NCI-H2081 (cell line): ENCODE measurements at places on chromosomes 4 and X.

- DNase-seq: no peak
These were observed 116.1 kb downstream of the KLHL13 start for GRCh38 chrX:118000518-118000917.

- no peak for DNase-seq
These were observed 46.4 kb downstream of the ASMT start for GRCh38 chrX:1661048-1661921.

GRCh38 chrX:150696866-150697265 lies 3.7 kb downstream of the MTMR1 start:
- no peak for DNase-seq

GRCh38 chr4:86586160-86586572 lies 7.9 kb upstream of the PTPN13 start:
- DNase-seq: no peak

GRCh38 chr4:107757283-107757682 lies 37.2 kb upstream of the PAPSS1 start:
- no peak for DNase-seq

DNA sequence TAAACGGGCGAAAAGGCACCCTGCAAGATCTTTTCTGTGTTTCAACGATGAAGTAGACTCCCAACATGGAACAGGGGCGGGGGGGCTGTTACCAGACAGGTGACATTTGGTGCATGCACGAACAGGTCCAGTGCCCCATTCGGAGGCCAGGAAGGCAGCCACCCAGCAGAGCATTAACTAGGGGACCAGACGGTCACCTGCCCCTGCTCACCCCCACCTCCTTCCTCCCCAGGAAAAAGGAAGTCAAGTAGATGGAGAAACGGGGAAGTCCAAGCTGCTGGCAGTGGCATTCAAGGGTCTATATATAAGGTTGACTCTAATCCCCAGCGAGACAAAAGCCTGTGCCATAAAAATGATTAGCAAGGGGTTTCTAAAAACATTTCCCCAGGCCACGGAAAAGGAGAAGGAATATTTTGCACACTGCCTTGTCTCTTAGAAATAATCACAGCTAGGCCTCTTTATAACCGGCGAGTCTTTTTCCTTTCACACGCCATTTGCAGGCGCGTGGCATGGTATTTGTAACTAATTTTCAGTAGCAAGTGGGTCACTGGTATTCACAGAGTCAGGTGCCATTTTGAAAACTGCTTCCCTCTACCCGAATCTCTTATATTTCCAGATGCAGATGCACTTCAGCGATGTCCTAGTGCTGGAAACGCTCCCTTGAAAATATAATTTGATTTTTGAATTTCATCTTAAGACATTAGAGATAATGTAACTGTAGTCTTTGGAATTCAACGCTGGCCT lies 1.2 kb upstream of the TMSB4X start:
- DNase-seq: no peak

DNA sequence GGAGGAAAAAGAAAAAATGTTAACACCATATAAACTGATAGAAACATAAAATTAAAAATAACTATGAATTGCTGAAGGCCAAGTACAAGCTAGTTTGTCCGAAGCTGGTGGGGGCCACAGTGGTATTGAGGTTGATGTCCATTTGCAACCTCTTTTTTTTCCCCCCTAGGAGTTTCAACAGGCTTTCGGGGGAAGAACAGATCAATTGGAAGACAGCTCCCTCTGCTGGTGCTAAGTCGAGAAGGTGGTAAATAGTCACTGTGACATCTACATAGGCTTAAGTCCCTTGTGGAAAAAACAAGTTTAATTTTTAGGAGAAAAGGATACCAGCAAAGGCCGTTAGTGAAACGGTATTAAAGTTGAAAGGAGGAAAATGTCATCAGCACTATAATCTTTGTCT lies 115.7 kb upstream of the ZXDA start:
- peak; percentile 6 for DNase-seq

- no peak for DNase-seq
These were observed 57.5 kb upstream of the SORCS2 start for GRCh38 chr4:7134737-7135388.

- DNase-seq: no peak
These were observed 124.4 kb downstream of the SHROOM3 start for GRCh38 chr4:76559236-76560071.

DNA sequence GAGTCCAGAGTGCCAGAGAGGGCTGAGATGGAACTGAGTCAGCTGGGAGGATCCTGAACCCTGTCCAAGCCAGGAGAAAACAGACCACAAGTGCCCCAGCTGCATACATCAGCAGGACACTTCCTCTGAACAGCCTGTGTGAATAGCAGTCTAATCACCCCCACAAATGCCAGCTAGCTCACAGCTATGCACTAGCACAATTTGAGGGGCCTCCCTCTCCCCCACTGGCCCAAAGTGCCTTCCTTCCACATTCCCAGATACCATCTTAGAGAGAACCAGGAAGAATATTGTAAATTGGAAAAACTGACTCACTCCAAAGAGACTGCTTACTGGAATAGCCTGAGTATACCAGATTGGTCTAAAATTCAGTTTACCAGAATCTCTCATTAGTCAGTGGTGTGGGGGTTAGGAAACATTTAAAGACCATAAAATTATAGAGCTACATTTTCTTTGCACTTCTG lies 292.6 kb upstream of the KLF3 start:
- peak; percentile 2 for DNase-seq

- no peak for DNase-seq
These were observed 43.3 kb downstream of the HELT start for GRCh38 chr4:185061610-185062009.

- DNase-seq: no peak
These were observed 120.4 kb downstream of the NDST3 start for GRCh38 chr4:118154649-118155048.

DNA sequence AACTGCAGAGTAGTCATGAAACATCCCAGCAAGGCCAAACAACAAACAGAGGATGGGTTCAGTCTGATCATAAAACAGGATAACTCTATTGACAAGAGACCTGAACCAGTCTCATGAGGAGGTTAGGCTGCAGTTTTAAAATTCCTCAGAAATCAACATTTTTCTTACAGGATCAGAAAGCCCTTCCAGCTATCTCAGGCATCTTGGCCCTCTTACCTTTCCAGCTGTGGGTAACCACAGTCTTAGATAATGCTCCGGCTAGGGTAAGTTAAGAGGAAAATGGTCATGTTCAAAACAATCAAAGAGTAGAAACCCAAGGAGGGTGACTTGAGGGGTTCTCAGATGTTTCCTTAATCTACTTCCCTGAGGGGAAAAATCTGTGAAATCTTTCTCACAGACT lies 5.1 kb downstream of the CTSO start:
- DNase-seq: no peak

DNA sequence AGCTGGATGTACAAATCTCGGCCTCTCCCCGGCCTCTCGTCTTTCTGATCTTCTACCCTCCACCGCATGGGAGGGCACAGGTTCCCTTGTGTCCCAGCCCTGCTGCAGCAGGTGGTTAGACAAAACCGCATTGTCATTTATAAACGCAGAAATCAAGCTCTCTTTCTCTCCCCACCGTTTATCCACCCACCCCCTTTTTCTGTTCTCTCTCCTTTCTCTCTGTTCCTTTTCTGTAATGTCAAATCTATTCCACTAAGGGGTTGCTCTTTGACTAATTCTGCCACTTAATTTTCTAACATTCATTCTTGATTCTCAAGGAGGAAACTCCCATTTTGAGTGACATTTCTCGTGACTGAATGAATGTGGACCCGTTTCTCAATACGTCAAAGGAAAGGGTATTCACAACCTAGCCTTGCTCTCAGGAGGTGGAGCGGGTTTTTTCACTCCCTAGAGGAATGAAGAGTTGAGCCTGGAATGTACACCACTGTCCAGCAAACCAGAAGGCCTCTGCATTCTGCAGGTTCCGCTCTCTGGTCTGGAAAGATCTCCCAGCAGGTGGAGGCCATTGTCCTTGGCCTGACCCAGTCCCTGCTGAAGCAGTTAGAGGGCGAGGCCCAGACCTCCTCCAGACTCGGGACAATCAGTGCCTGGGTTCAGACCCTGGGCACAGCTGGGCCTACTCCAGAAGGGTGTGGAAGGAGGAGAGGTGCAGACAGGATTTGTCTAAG lies 70.9 kb upstream of the ENPP6 start:
- DNase-seq: no peak

GRCh38 chrX:40243755-40244515 lies 146.2 kb upstream of the BCOR start:
- no peak for DNase-seq

DNA sequence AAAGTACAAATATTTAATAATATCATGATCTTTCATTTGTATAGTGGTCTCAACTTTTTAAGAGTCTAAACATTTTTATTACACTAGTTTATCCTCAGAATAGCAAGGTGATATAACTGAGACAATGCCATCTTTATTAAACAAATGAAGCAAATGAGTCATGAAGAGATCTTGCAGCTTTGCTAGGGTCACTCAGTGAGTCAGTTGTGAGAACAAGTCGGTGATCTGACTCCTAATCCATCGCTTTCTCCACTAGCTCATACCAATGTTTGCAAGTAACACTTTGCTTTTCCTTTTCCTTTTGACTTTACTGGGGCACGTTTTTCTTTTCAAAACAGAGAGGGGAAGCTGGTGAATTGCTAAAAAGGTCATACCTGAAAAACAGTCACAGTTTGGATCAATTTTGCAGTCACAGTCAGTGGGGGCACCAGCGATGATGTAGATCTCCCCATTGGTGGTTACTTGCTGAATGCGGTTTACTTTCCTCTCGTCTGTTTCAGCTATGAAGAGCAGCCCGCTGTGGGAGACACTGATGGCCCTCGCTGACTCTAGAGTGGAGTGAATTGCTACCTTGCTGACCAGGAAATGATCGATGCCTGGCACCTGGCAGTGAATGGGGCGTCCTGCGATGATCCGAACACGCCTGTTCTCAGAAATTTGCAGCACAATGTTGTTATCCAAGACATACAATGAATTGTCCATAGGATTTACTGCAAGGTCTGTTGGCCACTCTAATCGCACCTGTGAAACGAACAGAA lies 75.7 kb downstream of the SH2D1A start:
- no peak for DNase-seq

- peak; percentile 78 for DNase-seq
These were observed 744.5 kb upstream of the FAM241A start for GRCh38 chr4:111400741-111401140.

DNA sequence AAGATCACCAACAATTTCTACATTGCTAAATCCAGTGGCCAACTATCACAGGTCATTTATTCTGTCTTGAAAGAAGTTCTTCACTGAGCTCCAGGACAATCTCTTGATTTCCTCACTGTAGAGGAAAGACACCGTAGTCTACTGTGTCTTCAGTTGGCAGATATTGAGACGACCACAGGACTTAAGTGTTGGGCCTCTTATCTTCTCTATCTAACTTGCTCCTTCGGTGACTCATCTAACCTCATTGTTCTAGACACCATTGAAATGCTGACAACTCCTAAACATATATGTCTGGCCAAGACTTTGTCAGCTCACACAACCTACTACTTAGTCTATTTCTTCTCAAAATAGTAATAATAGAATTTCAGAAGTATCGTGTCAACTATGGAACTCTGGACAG lies 425.8 kb downstream of the ARAP2 start:
- DNase-seq: no peak

DNA sequence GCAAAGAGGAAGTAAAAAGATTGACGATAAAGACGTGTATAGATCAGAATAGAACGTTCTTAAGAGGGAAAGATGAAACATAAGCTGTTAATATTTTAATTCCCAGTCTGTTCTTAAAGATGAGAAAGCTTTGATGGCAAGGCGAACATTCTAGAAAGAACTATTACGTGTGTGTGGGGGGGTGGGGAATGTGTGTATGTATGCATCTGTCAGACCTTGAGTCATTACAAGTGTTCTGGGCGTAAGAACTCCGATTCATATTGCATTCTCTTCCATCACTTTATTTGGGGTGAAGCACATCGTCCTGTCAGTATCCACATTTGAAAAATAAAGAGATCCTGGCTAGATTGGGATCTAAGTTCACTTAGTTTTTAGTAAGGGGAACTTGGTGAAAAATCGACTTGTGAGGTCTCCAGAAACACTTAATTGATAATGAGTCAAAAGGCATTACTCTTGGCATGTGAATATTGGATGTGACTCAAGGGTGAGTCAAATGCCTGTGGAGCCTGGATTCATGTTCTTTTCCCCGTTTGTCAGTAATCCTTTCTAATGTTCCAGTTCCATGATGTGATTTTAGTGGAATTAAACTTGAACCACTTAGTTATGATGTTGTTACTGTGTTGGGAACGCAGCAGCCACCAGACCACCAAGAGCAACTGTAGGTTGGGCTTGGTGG lies 3.1 kb downstream of the SMS start:
- no peak for DNase-seq

DNA sequence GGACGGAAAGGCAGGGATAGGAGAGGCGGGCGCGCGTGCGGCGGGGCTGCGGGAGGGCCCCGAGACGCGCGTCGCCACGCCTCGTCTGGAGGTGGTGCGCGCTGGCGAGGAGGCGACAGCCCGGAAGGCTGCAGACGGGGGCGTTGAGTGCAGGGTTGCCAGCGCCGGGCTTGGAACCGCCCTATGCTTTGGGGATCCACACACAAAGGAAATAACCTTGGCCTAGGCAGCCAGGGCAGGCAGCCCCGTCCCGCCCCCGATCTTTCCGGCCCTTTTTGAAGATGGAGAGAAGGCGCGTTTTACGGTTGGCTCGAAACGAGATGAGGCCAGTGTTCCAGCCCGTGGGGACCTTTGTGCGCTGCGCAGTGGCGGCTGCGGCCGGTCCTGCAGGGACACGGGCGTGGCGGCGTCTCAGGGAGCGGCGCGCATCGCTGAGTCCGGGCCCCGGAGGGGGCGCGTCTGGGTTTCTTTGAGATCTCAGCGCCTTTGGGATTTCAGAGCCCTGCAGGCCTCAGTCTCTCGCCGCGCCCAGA lies 50.8 kb upstream of the TRIM2 start:
- DNase-seq: peak; percentile 64

- DNase-seq: no peak
These were observed 157.6 kb downstream of the ARX start for GRCh38 chrX:24858004-24858746.

DNA sequence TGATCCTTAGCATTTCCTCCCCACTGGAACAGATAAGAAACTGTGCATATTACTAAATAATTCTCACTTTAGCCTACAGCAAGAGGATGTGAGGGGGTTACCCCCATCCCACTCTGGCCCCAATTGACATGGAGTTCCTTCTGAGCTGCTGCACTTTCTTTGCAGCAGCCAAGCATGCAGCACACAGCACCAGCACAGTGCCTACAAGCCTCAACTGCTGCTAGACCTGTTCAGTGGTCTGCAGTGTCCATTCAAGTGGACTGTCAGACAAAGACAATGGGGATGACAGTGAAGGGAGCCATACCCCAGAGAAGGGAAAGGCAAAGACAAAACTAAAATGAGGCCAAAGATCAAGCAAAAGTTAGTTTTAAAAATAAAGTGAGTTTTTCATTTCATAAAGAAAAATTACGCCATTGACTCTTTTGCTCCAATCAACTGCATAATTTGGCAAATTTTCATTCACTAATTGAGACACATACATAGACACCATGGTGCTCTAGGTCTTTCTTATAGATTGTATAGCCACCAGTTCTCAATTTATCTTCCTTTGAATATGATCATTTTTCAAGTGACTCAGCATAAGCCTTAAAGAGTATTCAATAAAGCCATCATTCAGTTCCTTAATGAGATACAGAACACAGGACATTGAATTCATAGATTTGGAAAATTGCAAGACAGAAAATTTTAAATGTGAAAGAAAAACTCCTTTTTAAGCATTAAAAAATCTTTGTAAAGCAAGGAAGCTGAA lies 410.6 kb downstream of the HNRNPD start:
- DNase-seq: no peak

GRCh38 chr4:175927121-175927520 lies 115.1 kb upstream of the GPM6A start:
- no peak for DNase-seq
